BE2C (cell line): ENCODE measurements at places on chromosomes 2 and 18.

GRCh38 chr2:159738509-159739390 lies 26.4 kb downstream of the MARCHF7 start:
- DNase-seq: no peak

- no peak for DNase-seq
Observed at GRCh38 chr18:77127769-77128671, 4.6 kb downstream of the MBP start.

GRCh38 chr2:150464270-150464669 lies 23.2 kb downstream of the RND3 start:
- no peak for DNase-seq

DNA sequence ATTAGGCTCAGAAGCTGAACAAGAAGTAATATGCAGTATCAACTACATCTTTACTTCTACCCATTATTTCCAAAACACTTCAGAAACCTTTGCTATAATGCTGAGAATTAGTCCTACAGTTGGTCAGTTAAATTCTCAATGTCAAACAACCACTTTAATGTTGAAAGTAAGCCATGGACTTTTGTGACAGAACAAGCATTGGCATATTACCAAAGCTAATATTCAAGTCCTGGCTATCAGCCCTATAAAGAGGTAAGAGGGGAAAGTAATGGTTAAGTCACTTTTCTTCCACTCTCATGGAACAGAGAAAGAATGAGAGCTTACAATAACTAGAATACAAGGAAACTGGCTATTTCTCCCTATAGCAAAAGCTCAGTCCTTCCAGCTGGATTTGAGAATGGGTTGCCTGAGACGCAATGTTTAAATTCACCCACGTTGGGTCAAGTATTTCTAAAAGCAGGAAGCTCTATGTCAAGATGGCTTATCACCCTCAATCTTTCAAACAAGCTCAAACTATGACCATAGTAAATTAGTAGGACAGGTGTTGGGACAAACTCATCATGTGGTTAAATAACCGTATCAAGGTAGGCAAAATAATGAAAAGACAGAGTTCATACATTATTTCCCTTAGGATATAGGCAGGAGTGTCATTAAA lies 31.4 kb upstream of the MFSD6 start:
- DNase-seq: no peak

GRCh38 chr2:229339618-229340017 lies 68.5 kb upstream of the PID1 start:
- no peak for DNase-seq

DNA sequence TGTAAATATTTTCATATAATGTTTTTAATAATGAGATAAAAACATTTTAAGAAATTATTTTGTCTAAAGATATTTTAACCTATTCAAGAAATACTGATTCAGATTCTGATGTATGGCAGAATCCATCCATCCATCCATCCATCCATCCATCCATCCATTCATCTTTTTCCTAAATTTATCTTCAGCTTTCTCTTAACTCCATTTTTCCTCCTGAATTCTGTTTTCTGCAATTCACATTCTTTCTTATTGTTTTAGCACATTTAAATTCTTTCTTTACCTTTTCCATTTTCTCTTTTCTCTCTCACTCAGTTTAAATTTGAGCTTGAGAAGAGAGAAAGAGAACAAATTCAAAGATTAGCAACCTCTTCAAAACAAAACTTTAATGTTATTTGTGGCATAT lies 3.6 kb downstream of the LRP1B start:
- DNase-seq: no peak
